Hypothalamus (tissue), 51 donors: ENCODE measurements at places on chromosomes 11 and 22.

DNA sequence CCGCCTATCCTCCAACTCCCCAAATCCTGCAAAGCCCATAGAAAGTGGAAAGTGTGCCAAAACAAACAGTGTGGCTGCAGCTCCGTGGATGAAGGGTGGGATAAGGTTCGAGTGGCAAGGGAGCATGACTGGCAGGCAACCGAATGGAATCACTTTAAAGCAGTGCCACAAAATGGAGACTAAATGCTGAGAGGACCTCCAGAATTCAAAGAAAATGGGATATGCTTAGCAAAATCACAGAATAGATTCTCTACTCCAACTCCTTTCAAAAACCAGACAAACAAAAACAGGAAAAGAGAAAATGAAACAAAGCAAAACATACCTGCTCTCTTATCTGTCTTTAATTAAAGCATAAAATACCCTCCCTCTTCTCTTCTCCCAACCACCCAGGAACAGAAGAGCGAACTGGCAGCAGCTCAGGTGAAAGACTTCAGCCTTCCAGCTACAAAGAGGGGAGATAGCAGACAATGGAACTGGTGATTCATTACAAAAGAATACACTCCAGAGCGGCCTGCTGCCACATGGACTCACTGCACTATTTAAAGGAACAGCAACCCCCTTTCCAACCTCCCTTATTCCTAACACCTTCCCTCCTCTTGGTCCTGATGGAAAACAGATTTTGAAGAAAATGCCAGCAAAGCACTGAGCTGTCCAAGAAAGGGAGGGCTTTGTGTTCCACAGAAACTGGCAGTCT, 118.5 kb downstream of the APOL5 start:
- no peak for DNase-seq

DNA sequence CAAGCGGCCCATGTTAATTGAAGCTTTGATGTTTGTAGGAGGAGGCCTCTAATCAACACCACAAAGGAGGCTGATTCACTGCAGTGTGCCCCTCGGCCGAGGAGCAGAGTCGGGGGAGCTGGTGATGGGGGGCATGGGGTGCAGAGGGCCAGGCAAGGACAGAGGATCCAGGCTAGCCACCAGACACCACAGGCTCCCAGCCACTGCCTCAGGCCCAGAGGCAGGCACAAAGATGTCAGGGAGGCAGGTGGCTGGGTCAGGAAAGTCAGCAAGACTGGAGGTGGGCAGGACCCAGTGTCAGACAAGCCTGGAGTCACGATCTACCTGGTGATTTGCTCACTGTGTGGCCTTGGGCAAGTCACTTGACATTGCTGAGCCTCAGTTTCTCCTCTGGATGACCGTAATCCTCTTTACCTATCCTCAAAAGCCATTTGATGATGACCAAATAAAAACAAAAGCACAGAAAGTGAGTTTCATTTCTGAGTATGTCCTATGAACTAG, 121.0 kb downstream of the BUD13 start:
- DNase-seq: no peak

- no peak for DNase-seq
Measured at GRCh38 chr11:103528596-103528995, 419.4 kb downstream of the DYNC2H1 start.

DNA sequence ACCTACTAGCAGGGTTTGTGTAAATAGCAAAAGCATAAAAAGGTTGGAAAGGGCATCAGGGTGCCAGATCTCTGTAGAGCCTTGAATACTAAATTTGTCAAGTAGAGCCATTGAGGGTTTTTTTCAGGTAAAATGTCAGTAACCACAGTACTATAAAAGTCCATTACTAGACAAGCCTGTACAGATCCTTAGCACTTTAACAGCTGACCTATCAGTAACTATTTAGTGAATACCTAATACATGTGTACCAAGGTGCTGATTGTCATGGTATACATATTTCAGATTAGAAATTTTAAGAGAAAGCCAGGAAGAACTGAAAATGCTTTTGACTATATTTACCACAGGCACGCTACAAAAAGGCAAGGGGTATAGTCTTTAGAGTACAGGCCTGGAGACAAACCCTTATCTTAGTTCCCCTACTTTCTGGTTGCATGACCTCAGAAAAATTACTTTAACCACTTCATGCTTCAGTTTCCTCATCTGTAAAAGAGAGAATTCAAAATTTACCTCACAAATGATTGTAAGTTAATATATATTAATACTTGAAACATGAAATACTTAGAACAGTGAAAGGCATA, 57.9 kb downstream of the RAB38 start:
- no peak for DNase-seq

DNA sequence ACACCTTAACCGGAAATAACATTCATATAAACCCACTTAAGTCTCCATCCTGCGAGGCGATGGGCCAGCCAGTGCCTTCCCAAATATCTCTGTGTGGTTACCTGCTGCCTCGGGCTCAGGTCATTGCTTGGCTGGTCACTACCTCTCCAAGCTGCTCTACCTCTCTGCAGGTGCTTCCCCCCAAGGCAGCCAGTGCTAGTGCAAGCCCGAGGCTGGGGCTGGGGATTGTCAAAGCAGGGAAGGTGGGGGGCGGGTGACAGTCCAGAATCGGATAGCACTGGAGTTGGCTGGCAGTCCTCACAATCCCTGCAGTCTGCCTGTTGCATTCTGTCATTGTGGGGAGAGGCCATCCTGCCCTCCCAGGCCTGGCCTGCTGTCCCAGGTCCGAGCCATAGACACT, 11.1 kb downstream of the MCHR1 start:
- no peak for DNase-seq

GRCh38 chr22:23904573-23905254, 10.5 kb downstream of the MIF start:
- no peak for DNase-seq

DNA sequence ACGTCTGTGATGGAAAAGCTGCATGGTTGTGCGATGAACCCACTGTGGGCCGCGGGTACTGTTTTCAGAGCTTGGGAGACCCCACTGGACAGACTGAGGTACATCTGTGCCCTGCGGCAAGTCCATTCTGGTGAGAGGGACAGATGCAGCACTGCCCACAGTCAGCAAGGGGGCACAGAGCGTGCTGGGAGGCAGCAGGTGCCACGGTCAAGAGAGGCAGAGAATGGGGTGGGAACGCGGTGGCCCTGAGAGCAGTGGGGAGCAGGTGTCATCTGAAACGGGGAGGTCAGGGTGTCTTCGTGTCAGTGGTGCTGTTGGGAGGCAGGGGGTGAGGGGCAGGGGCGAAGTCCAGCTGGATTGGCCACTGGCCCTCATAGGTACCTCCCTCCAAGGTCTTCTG, 32.0 kb downstream of the TBC1D22A start:
- DNase-seq: no peak
